GM10248 (cell line): ENCODE measurements at places on chromosomes 5 and 9.

DNA sequence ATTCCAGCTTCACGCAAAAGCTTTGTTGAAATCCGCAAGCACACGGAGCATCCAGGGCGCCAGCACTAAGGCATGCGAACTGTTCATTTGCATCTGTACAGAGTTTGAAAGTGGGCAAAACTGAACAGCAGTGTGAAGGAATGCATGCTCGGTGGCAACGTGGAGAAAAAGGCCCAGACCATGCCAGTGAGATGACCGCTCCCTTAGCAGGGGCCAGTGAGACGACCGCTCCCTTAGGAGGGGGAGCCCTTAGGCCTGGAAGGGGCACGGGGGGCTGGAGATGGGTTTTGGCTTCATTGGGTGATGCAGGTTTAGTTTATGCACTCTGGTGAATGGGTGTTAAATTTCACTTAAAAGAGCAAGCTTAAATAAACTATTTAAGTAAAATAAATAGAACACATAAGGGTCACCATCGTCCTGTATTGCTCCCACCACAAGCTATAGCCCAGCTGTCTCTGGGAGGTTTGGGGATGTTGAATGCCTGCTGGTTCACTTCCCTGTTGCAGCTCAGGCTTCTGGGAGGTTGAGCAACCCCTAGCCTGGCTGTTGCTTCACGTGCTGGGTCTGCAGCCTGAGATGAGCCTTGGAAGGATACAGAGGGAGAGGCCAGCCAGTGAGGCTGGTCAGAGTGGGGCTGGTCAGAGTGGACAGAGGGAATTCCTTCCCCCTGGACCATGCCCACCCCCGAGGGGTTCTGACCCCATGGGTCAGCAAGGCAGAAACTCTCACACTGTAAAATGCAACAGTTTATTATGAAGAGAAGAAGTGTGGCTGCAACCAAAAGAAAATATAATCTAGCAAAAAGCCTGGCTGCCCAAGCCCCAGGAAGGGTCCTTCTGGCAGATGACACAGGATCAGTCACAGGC is 4.6 kb upstream of the FCN1 start:
- no peak for DNase-seq

DNA sequence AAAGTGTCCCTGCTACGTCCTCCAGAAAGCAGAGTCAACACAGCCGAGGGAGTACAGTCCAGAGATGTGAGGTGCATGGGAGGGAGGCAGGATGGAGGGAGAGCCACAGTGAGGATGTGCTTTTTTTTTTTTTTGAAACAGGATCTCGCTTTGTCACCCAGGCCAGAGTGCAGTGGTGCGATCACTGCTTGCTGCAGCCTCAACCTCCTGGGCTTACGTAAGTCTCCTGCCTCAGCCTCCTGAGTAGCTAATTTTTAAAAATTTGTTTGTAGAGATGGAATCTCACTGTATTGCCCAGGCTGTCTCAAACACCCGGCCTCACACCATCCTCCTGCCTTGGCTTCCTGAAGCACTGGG is 33.2 kb upstream of the ALDH1B1 start:
- DNase-seq = no peak

GRCh38 chr9:2934883-2935282 is 91.0 kb upstream of the PUM3 start:
- DNase-seq = no peak

DNA sequence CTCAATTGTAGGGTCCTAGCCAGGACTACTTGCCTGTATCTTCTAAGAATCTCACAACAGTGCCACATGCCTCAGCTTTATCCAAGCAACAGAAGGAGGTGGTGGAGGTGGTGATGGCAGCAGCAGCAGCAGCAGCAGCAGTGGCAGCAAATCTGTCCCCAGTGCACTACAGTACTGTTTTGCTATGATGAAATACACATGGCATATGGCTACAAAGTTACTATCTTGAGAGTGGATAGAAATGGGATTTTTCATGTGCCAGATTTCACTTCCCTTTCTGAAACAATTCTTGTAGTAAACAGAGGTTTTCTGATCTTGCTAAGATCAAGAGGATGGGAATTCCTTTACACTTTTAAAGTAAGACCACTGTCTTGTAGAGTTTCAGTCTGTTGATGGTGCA is 8.1 kb upstream of the CYSTM1 start:
- no peak for DNase-seq

DNA sequence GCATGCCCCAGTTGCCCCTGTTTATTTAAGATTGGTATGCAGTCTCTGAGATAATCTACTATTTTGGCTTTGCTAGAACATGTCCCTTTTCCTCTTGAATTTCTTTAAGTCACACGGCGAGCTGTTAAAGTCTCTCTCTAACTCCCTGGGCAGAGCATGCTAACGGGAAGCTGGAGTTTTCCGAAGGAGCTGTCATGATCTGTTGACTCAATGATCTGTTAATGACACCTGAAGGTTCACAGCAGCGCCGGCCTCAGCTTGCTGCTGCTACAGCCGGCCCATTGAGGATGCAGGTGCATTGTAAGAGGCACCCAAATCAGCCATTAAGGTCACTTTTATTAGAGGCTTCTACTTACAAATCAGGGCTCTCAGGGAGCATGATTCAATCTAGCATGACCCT is 1203.4 kb downstream of the MAT2B start:
- DNase-seq = no peak

- no peak for DNase-seq
Measured at GRCh38 chr5:85278193-85278592, 893.5 kb upstream of the EDIL3 start.

GRCh38 chr9:133906932-133907910 is 84.9 kb downstream of the VAV2 start:
- DNase-seq = no peak

DNA sequence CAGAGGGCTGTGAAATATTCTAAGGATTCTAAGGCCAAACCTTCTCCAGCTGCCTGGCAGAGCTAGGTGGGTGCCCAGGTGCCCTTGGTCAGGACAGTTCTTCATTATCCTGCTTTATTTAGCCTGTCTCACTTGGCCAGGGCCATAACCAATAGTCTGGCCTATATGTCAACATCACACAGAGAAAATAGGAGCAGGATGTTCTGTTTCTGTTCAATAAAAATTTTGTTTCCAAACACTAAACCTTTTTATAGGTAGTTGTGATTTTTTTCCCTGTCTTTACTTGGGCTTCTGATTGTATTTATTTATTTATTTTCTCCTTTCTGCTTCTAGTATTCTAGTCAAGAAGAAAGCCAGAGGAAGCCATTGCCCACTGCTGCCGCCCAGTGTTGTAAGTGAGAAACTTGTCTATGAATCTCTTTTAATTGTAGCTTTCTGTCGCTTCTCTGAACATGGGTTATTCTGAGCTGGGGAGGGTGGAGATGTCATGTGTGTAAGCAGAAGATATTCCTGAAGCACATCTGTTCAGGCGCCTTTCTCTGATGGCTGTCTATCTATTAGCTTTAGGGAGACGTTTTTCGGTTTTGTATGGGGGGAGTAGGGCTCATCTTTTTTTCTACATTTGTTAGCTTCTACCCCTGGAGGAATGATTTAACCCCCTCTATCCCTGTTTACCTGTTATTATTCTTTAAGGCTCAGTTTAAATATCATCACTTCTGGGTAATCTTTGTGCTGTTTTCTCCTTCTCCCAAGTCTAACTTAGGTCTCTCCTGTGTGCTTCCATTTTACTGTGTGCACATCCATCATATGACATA is 97.1 kb downstream of the UNC13B start:
- DNase-seq = peak; percentile 24

DNA sequence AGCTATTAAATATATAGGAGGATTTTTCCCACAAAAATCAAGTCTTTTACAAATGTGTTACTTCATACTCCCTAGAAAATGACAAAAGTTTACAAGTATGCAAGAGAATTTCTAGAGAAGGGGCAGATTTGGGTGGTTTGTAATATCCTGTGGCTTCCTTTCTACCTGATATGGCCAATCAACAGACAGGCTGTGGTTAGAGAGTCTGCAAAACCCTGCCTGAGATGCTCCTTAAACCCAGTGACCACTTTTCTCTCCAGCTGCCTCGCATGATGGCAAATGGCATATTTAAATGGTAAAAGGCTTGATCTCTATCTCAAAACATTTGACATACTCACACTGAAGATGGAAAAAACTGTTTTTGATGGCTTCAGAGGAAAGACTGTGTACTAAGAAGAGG is 550.1 kb upstream of the ZNF462 start:
- no peak for DNase-seq

GRCh38 chr5:134547579-134547978 is 22.1 kb downstream of the JADE2 start:
- no peak for DNase-seq

GRCh38 chr5:40078898-40079575 is 600.7 kb upstream of the PTGER4 start:
- no peak for DNase-seq

- DNase-seq = no peak
Measured at GRCh38 chr5:152379331-152379730, 25.7 kb downstream of the NMUR2 start.

DNA sequence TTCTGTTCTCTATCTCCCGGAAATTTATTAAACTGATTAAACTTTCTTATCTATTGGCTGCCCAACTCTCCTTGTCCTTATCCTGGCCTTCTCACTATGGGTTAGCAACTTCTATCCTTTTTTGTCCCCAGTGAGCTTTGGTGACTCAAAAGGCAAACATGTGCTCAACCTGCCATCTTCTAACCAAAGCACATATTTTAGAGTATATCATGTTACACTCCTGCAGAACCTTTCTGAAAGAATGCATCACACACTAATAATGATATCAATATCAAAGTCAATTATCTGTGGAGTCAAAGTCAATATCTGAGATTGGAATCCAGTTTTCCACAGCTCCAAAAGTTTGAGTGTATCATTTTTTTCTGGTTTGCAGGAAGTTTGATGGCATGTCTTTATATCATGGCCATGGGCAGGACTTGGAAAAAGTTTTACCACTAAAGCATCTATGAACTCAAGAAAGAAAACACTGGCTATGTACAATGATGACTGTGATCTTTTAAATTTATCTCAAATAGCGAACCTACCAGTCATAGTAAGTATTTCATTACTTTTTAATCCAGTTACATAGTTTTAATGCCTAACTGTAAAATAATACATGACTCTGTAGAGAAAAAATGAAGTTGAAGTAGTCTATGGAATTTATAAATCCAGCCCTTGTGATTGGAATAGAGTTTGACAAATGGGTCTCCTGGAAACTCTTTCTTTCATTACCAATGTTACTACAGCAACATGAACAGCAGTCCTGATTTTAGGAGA is 166.8 kb downstream of the DROSHA start:
- no peak for DNase-seq

- DNase-seq = no peak
Measured at GRCh38 chr9:83526901-83527300, 11.3 kb downstream of the FRMD3 start.

GRCh38 chr9:135925496-135926133 is 18.3 kb upstream of the CAMSAP1 start:
- peak; percentile 76 for DNase-seq

DNA sequence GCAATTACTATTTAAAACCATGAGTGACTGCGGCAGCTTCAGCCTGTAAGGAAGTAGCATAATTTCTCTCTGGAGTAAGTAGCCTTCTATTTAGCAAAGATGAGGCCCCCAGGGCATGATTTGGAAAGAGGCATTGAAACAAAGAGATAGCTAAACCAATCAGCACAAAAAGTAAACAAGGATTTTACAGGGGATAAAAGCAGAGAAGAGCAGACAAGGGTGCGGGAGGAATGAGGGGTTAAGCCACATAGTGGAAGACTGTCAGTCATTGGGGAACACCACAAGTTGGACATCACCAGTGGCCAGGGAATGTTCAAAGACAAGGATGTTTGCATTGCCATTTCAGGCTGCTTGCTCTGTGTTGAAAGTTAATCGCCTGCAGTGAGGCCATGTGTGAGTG is 24.0 kb upstream of the C5orf63 start:
- DNase-seq = no peak

DNA sequence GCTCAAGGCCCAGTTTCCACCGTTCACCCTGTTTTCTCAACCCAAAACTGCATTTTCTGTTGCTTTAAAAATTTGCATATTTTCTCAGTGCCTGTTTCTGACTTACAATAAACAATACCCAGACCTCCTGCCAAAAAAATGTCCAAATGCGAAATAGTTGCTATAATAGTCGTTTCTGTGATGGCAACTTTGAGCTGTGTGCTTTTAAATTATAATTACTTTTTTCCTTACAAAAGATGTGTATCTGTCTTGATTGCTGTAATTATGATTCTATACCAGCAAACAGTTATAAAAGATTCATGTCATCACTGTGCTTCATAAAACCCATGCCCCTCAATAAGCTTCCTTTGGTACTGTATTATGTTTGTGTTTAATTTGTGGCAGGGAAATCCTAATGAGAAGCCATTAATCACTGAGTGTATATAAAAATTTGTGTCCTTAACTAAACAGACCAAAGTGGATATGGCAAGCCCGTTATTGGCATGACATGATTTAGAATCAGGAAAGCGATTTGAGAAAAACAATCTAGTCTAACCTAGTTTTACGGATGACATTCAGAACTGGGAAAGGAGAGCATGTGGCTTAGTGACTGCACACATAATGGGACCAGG is 5.4 kb upstream of the SLC1A3 start:
- no peak for DNase-seq

DNA sequence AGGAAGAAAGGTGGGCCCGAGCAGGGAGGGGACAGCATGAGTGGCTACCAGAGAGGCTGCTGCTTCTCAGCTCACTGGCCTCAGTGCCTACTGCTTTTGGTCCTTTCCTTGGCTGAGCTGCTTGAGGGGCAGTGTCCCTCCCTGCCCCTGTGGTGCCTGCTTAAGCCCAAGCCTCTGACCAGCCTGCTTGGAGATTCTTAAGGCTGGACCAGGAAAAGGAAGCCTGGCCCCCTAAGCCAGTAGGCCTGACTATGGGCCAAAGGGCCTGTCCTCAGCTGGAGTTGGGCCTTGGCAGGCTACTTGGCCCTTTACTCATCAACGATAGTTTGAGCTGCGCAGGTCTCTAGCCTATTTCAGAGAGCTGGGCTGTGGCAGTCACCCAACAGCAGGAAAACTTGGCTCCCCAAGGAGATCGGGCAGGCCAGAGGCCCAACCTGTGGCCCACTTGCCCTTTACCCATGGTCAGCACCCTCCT is 24.9 kb downstream of the TCF7 start:
- no peak for DNase-seq

- no peak for DNase-seq
Measured at GRCh38 chr5:88276378-88276777, 7.7 kb upstream of the TMEM161B start.

GRCh38 chr5:16464664-16465543 is 696 bp downstream of the ZNF622 start:
- DNase-seq = no peak

- no peak for DNase-seq
Measured at GRCh38 chr9:16744394-16744793, 126.1 kb downstream of the BNC2 start.

GRCh38 chr9:27491154-27491553 is 32.9 kb upstream of the IFNK start:
- no peak for DNase-seq

GRCh38 chr9:13684656-13685055 is 405.2 kb upstream of the MPDZ start:
- DNase-seq = no peak

DNA sequence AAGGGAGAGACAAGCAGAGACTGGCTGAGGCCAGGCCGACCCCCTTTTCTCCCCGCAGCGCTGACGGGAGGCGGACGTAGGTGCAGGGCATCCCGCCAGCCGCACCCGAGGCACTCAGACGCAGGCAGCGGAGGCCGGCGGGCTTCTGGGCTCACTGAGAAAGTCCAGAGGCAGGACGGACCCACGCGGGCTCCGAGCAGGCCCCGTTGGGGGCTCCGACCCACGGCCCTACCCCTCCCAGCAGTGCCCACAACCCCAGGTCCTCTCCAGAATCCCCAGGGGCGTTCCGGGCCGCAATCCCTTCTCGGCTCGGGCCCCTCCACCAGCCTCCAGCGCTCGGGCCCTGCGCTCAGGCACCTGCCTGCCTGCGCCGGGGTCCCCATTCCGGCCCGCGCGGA is 543 bp downstream of the MTMR12 start:
- peak; percentile 52 for DNase-seq
